ENCODE measurements at places on chromosomes 6 and 20.

DNA sequence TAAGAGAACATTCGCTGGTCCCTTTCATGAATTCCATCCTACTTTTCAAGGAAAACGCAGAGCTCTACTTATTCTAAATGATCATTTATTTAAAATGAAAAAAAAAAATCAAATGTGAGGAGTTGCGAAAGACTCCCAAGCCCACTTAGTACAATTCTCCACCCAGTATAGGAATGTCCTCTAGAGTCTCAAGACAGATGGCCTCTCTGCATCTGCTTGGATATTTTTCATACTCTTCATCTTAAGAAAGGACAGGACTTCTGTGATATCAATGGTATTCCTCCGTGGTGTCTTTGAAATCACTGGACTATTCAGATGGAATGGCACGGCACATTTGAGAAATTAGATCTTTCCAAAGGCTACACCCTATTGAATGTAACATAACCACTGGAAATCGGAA, 107.1 kb downstream of the PTPRK start:
- no peak for DNase-seq

- DNase-seq = no peak
Measured at GRCh38 chr6:87660226-87660911, 41.7 kb downstream of the AKIRIN2 start.

DNA sequence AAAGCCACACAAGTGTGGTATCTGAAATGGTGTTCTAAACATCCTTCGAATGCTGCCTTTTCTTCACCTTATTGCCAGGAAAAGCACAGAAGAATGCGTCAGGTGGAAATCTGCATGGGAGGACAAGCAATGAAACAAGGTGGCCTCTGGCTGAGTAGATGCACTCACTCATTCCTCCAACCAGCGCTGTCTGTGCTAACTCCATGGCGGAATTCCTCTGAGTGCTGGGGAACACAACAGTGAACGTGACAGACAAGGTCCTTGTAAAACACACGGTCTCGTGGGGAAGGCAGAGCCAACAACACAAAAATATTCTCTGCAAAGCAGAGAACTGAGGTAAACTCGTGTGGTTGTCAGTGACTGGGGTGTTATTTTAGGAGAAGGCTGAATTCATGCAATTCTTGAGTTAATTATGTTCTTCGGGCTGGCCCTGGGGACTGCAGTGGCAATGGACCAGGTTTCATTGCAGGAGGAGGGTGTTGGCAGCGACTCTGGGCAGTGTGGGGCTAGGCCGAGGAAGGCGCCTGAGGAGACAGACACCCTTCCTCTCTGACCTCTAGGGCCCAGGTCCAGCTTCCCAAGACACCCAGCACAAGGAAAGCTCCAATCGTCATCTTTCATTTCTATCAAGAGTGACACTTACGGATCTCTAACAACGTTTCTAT, 339.7 kb downstream of the PRKN start:
- DNase-seq = no peak

- DNase-seq = peak; percentile 8
Measured at GRCh38 chr6:118893064-118893806, 717 bp upstream of the ASF1A start.

GRCh38 chr6:95785785-95786184, 208.4 kb downstream of the MANEA start:
- no peak for DNase-seq

DNA sequence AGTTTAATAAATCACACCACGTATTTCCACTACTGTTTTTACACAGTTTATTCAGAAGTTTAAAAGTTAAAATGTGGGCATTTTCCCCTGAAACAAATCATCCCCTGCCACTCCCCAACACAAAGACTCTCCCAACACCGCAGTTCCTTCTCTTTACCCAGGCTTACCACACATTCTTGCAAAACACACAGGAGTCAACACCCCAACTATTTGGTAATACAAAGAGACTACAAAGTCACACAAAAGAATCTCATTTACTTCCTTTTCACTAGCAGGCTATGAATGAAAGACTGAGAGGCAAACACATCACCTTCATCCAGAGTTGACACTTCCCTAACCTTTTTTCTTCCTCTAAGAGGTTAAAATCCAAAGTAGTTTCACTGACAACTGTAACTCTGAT, 51.1 kb downstream of the KCTD20 start:
- DNase-seq = no peak

DNA sequence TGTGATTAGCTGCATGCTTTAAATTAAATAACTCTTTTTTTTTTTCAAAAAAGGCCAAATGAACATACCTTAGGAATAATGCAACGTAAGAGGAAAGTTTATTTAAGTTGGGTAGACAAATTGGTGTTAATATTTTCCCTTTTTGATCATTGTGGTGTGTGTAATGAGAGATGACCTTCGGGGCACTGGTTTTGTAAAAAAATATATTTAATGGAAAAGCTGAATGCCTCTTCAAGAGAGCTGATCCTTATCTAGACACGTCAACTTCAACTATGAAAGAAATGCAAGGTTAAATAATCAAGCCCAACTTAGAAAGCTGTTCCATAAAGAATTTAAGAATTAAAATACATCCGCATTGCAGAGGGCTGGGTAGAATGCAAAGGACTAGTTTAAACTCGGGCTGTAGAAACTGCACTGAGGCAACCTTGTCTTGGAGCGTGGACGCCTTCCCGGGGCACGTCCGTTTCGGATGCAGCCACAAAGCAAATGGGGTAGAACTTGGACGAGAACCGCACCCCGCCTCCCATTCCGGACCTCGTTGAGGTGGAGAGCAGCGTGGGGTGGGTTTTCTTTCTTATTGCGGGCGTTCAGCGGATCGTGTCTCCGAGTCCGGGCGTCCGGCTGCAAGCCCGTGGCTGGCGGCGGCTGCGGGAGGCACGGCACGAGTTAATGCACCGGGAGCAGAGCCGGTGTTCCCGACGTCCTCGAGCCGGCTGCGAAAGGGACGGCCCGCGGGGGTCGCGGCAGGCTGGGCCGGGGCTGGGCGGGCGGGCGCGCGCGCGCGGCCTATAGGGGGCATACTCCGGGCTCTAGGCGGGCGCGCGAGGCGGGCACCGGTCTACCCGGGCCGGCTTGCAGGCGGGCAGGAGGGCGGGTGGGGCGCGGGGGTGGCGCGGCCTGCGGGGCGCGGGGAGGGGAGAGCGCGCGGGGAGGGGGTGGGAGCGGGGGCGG, 1.9 kb downstream of the JARID2 start:
- peak; percentile 63 for DNase-seq

GRCh38 chr6:97901531-97901930, 618.5 kb upstream of the MMS22L start:
- DNase-seq = no peak

- DNase-seq = no peak
Measured at GRCh38 chr6:154960854-154961530, 34.1 kb upstream of the TIAM2 start.

- DNase-seq = no peak
Measured at GRCh38 chr20:47631078-47631477, 129.4 kb downstream of the NCOA3 start.

DNA sequence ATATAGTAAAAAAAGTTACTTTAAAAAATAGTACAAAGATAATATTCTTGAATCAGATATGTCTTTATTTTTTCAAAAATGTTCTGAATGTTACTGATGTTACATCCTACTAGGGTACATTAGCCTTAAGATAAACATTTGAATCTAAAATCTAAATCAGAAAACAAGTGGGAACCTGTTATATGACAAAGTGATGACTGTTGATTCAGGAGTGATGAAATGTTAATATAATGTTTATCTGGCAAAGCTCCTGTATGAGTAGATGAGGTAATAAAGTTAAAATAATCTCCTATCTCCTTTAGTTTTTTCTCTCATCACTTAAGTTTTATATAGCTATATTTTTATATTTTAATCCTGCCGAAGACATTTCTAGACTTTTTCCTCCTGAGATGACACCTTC, 4.2 kb downstream of the DOP1A start:
- DNase-seq = peak; percentile 56

GRCh38 chr6:98627129-98627775, 207.1 kb upstream of the POU3F2 start:
- no peak for DNase-seq

GRCh38 chr20:57445298-57445697, 54.1 kb downstream of the RBM38 start:
- no peak for DNase-seq

- DNase-seq = no peak
Measured at GRCh38 chr6:134007077-134007476, 45.3 kb downstream of the SLC2A12 start.

DNA sequence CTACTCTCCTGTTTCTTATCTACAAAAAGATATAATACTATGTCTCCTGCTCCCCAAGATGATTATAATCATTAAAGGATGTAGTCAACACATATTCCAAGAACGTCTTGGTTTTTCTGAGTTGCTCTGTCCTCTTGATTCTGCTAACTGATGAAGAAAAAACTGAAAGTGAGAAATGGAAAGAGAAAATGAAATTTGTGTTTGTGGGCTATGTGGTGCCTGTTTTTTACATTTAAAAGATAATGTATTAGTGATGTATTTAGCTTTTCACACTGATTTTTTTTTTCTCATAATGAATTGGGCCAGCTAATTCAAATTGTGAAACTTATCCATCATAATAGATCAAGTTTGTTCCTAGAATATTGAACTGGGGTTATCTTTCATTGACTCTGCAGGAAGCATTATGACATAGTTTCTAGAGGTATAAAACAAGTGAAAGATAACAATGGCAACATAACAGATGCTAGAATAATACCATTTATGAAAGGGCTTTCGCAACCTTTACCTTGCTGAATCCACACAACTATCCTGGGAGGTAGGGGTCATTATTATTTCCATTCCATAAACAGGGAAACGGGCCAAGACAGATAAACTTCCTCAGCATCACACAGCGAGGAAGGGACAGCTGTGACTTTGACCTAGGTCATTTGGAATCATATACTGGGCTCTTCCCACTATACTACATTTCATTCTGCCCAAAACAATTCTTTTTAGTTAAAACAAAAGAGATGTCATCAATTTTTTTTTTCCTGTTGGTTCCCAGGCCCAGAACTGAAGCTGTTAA, 336.7 kb downstream of the GJA1 start:
- no peak for DNase-seq

DNA sequence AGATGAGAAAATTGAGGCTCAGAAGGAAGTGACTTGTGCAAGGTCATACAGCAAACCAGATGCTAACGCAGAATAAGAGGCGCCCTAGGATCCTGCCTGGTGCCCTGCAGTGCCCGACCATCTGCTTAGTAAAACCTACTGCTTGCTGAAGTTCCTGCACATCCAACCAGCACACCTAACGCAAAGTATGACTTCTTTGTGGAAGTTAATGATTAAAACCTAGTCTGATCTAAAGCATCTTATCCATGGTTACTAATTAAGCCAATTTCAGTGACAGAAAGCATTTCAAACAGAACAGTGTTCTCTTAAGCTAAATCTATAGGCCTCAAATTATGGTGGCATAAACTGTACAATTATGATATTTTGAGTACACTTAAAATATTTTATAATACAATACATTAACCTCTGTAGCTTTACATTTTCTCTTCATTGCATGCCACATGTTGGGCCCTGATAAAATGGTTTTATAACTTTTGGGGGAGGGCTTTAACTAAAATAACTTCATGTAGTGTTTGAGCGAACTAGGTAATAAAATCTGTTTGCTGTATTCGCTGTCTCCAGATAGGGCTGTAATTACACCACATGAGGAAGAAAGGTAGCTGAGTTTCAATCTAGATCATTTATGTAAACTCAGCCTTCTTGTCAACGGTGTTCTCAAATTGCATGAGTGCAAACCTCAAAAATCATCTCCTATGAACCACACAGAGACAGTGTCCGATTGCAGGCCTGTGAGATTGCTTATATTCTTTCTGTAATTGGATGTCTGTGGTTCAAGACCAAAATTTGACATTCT, 37.5 kb upstream of the BEND3 start:
- no peak for DNase-seq

- no peak for DNase-seq
Measured at GRCh38 chr6:20655317-20655716, 121.1 kb downstream of the CDKAL1 start.

GRCh38 chr6:170166511-170167122, 124.3 kb downstream of the DLL1 start:
- DNase-seq = no peak

DNA sequence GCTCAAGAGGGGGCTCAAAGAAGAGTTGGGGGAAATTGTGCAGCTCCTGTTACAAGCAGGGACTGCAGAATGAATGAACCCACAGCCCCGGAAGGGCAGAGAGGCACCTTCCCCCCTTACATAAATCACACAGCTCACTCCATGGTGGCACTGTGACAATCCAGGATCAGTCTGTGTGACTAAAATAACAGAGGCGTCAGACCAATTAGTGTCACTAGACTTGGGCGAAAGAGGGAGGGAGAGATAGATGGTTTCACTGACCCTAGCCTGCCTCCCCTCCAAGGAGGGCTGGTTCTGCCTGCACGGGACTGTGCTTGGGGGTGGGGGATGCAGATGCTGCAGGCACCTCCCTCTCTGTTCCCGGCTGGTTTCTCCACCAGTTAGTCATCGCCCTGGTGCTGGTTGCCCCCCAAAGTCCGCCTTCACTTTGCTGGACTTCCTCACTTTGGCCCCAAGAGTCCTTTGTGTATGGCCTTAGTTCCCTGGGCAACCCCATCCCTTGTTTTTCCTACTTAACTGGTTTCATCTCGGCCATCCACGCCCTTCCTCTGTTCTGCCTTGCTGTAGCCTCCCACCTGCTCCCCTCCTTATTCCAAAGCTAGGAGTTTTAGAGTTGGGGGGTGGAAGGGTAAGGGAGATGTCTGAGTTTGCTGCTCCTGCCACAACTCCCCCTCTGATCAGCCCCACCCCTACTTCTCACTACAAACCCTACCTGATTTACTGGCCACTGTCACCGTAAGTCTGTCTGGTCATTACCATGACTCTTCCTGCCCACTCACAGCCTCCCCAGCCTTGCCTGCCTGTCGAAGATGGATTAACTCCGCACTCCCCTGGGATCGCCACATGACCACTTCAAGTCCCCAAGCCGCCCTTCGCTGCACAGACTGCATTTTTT, 17.7 kb downstream of the CCDC167 start:
- DNase-seq = no peak

DNA sequence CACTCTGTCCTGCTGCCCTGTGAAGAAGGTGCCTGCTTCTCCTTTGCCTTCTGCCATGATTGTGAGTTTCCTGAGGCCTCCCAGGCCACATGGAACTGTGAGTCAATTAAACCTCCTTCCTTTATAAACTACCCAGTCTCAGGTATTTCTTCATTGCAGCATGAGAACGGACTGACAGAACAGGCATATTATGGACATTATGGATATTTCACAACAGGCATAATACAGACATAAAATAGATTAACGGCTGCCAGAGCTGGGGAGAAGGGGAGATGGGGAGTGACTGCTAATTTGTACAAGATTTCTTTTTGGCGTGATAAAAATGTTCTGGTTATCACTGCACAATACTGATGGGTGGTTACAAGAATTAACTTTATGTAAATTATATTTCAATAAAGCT, 29.4 kb downstream of the TRPC4AP start:
- no peak for DNase-seq

DNA sequence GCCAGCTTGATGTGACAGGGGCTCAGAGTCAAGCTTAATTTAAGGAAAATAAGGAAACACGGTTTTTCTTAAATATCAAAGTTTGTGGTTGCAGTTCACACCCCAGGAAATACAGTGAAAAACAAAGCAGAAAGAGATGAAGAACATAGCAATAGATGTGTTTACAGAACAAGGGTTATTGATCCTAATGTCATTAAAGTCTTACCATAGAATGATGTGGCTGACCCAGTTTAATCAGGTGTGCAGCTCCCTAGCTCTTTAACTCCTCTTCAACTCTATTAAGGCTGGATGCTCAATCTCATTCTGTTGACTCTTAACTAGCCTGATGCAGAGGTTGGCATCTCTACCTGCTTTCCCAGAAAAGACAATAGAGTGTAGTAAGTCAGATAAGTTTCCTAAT, 7.5 kb upstream of the GTF3C6 start:
- DNase-seq = no peak

- peak; percentile 26 for DNase-seq
Measured at GRCh38 chr6:75268121-75268987, 16.2 kb downstream of the TMEM30A start.
